ENCODE measurements at places on chromosomes 2 and 18.

DNA sequence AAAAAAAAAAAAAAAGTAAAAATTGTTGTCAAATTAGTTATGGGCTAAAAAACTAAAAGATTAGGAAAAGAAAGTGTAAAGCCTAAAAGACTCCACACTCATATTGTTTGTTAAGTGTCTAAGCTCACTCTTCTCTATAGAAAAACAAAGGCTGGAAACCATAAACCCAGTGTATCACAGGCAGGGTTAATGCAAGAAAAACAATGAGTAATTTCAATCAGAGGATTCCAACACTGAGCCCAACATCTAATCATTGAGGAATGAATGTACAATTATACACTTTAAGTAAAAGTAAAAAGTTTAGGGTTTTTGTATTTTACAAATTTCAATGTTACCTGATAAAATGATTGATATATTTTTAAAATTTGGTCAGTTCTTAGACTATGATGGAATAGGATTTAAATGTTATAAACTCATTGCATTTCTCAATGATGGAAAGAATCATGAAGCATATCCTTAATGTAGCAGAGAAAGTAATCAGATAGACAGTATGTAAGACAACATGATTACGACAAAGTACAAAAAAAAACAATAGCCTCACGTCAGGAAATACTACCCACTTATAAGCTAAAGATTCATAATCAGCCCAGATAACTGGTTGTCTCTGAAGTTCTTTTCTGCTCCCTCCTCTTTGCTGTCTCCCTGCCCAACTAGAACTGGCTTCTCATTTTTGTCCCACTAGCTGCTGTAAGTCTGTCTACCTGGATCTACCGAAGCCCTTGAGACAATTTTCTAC is 44.5 kb upstream of the SP3 start:
- H3K27me3 ChIP-seq = no peaks in the 10 kb centered on the region
- no peak for DNase-seq
- no peaks in the 10 kb centered on the region for H3K36me3 ChIP-seq
- peaks cover 29% of the 10 kb centered on the region for H3K4me1 ChIP-seq
- H3K4me3 ChIP-seq = no peak overlapping the region

GRCh38 chr2:51778806-51779205 is 746.9 kb upstream of the NRXN1 start:
- H3K4me1 ChIP-seq = no peaks in the 10 kb centered on the region
- no peaks in the 10 kb centered on the region for H3K27me3 ChIP-seq
- no peaks in the 10 kb centered on the region for H3K36me3 ChIP-seq
- H3K4me3 ChIP-seq = no peak overlapping the region
- no peak overlapping the region for H3K27ac ChIP-seq
- DNase-seq = no peak

- H3K27me3 ChIP-seq = no peaks in the 10 kb centered on the region
- no peak overlapping the region for H3K27ac ChIP-seq
- no peaks in the 10 kb centered on the region for H3K36me3 ChIP-seq
- H3K4me1 ChIP-seq = peaks cover 6% of the 10 kb centered on the region
- no peak overlapping the region for H3K4me3 ChIP-seq
Measured at GRCh38 chr2:64062840-64063239, 43.6 kb upstream of the VPS54 start.

DNA sequence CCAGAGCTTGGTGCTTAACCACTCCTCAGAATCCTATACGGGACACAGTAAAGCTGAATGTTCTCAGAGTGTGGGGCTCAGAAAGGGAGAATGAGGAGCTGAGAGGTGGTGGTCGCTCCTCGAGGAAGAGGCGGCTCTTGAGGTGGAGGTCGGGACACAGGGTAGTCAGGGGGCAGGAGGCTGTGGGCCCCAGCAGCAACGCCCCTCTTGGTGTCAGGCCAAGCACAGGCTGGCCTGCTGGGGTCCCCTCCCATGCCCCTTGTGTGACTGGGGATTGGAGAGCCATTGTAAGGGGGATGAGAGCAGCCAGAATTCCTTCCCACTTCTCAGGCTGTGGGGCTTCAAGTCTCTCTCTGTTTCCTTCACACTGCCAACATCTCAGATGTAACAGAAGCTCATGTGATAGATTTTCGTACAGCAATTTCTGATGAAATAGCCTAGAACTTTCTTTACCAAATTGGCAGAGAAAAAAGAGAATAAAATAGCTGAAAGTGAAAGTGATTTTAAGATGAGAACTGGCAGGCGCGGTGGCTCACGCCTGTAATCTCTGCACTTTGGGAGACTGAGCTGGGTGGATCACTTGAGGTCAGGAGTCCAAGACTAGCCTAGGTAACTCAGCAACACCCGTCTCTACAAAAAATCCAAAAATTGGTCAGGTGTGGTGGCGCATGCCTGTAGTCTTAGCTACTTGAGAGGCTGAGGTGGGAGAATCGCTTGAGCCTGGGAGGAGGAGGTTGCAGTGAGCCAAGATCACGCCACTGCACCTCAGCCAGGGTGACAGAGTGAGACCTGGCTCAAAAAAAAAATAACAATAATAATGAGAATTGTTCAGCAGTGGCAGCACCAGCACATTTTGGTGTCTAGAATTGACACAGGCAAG is 61.1 kb upstream of the RPL31 start:
- no peaks in the 10 kb centered on the region for H3K27me3 ChIP-seq
- peaks cover 7% of the 10 kb centered on the region for H3K36me3 ChIP-seq
- H3K27ac ChIP-seq = no peak overlapping the region
- no peaks in the 10 kb centered on the region for H3K4me1 ChIP-seq

- peak overlapping the region; percentile 94 for H3K27ac ChIP-seq
- H3K4me1 ChIP-seq = peaks cover 40% of the 10 kb centered on the region
- no peaks in the 10 kb centered on the region for H3K36me3 ChIP-seq
- DNase-seq = peak; percentile 57
Measured at GRCh38 chr2:86225581-86225980, 26.3 kb downstream of the MRPL35 start.

DNA sequence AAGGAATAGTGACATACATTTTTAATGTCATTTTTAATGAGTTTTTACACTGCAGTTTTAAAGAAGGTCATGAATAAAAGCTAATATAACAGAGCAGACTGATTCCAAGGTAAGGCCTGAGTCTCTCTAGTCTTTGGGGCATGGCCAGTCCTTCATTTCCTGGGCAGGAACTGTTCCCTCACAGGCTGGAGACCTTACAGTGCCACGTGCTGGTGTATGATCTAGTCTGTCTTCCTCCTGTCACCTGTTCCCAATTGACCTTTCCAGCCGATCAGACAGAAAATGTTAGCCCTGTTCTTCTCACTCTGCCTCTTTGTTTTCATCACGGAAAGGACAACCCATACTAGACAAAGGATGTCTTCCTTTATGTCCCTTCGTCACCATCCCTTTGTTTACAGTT is 33.6 kb downstream of the ZCCHC2 start:
- H3K36me3 ChIP-seq = peaks cover 29% of the 10 kb centered on the region
- no peaks in the 10 kb centered on the region for H3K27me3 ChIP-seq
- H3K4me1 ChIP-seq = peaks cover 3% of the 10 kb centered on the region
- no peak overlapping the region for H3K27ac ChIP-seq
- no peak overlapping the region for H3K4me3 ChIP-seq
- DNase-seq = no peak

- H3K4me1 ChIP-seq = no peaks in the 10 kb centered on the region
- no peaks in the 10 kb centered on the region for H3K36me3 ChIP-seq
- no peak for DNase-seq
- no peak overlapping the region for H3K27ac ChIP-seq
- H3K27me3 ChIP-seq = no peaks in the 10 kb centered on the region
Measured at GRCh38 chr2:141767691-141768090, 363.1 kb downstream of the LRP1B start.

DNA sequence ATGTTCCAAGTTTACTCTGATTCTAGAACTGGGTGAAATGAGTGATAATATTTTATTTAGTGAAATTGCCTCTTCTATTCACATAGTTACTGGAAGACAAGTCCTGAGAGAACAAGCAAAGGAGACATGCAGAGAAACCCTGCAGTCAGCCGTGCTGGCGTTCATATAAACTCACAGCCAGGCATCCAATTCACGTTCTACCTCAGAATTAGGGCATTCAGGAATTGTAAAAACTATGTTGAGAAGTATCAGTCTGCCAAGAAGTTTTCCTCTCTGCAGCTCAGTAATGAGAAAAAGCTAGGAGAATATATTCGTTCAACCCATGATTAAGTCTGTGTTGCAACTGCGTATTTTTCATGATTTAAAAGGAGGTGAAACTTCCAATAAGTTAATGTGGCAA is 156.2 kb upstream of the DSEL start:
- no peak for DNase-seq
- no peaks in the 10 kb centered on the region for H3K36me3 ChIP-seq
- H3K27ac ChIP-seq = no peak overlapping the region
- no peaks in the 10 kb centered on the region for H3K27me3 ChIP-seq
